ENCODE measurements at places on chromosomes 16 and 17.

DNA sequence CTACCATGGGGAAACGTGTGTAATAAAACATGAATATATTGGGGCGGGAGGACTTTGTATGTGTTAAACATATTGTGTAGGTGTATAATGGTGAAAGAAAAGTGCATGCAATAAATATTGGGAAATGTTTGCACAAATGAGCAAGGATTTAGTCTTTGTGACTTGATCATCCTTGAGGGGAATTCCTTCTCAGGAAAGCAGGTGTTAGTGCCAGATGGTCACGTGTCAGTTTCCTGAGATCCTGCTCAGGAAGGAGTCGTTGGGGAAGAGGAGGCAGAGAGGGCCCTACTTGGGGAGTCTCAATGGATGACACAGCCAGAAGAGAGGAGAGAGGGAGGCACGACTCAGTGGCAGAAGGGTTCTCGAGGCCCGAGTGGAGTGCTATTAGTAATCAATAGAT is 53.2 kb downstream of the MSI2 start:
- DNase-seq = no peak

DNA sequence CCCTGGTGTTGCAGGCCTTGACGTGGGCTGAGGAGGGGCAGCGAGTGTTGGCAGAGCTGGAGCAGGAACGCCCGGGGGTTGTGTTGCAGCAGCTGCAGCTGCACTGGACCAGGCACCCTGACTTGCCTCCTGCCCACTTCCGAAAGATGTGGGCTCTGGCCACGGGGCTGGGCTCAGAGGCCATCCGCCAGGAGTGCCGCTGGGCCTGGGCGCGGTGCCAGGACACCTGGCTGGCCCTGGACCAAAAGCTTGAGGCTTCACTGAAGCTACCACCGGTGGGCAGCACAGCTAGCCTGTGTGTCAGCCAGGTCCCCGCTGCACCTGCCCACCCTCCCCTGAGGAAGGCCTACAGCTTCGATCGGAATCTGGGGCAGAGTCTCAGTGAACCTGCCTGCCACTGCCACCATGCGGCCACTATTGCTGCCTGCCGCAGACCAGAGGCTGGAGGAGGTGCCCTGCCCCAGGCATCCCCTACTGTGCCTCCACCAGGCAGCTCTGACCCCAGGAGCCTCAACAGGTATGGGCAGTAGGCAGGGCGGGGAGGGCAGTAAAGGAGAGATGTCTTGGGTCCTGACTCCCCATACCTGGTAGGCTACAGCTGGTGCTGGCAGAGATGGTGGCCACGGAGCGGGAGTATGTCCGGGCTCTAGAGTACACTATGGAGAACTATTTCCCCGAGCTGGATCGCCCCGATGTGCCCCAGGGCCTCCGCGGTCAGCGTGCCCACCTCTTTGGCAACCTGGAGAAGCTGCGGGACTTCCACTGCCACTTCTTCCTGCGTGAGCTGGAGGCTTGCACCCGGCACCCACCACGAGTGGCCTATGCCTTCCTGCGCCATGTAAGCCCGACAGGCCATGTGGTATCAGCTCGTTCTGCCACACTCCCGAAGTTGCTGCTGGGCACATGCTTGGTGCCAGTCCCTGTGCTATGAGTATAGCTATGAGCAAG is 5.6 kb downstream of the PLEKHG4 start:
- no peak for DNase-seq

DNA sequence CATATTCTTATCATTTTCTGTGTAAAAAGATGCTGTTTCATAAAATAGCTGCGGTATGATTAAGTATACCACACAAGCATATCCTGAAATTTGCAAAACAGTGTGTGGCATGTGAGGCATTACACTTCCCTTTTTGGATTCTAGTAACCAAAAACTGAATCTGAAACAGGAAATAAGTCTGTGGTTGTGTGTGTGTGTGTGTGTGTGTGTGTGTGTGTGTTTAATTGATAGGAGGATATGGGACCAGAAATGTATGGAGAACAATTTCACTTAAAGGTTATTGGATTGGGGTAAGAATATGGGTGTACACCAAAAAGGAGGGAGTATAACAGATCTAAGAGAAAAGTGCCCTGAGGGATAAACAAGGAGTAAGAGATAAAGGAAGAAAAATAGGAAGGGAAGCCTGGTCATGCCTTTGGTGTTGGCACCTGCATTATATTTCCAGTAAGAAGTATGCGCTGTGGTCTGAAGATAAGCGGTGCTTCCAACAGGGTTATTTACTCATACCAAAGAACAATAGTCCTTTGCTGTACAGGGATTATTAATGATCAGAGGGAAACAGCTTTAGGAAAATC is 4.0 kb downstream of the LYRM1 start:
- DNase-seq = no peak

DNA sequence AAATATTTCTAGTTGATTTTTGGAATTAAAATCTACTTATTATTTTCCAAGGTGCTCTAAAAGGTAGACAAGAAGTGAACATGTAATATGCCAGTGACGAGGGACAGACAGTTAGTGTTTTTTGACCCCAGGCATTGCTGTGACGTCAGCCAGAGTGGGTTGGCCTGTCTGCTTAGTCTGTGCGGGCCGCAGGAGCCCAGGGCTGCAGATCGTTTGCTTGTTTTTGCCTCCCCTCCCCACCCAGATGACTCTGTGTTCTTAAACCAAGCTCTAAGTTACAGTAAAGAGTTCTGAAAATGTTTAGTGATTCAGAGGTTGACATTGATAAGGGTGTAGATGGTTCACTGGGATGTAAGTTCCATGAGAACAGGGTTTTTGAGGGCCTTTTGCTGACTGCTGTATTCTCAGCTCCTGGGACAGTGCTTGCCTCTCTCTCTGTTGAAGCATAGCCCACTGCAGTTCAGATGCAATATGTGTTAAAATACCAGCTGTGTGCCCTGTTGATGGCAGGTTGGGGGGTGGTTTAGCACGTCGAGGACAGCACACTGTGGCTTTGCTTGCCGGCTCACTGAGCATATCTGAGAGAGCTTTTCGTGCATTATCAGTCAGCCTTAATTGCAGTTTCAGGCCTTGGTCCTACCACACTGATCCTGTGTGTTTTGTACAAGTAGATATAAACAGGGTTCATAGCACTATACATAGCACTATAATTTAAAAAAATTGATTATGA is 64.8 kb downstream of the SEC14L1 start:
- DNase-seq = no peak

DNA sequence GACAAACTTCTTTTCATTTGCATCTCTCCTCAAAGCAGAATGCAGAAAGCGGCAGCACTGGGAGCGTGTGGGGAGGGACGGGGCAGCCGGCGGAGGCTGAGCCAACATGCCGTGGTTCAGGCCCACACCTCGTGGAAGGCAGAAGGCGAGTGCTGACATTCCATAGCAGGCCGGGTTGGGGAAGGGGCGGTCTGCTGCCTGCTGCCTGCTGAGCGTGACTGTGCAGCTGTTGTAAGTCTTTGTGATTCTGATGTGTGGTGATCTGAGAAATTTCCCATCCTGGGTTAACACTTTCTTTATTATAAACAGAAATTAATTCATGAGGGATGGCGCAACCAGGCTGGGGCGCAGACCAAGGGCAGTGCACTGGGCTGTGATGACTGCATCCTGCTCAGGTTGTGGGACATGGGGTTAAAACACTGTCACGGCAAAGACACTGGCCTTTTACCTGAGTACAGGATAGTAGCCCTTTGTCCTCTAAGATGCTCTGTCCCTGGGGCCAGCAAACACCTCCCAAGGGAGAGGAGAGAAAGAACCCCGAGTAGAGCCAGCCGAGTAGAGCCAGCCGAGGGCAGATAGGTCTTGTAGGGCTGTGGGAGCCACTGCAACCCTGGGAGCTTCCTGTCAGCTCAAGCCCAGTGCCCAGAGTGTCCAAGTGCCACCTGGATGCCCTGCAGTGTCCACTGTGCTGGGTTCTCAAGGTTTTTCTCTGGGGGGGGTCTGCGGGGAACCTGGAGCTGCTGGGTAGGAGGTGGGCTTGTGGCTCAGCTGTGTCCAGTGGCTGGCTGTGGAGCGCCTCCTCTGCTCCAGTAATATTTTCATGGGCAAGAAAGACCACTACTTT is 8.8 kb upstream of the DNASE1 start:
- no peak for DNase-seq

Measured in hypothalamus (tissue), 51 donors.